Stimulated activated CD4-positive, alpha-beta T cell treated with anti-CD3 and anti-CD28 coated beads, Interleukin-12 subunit alpha, Interleukin-12 subunit beta, amount 100 ng/mL, for 24 hours (primary cell): ENCODE measurements at places on chromosomes 5 and 9.

- DNase-seq: no peak
These were observed 11.0 kb downstream of the SPINK14 start for GRCh38 chr5:148179234-148179824.

DNA sequence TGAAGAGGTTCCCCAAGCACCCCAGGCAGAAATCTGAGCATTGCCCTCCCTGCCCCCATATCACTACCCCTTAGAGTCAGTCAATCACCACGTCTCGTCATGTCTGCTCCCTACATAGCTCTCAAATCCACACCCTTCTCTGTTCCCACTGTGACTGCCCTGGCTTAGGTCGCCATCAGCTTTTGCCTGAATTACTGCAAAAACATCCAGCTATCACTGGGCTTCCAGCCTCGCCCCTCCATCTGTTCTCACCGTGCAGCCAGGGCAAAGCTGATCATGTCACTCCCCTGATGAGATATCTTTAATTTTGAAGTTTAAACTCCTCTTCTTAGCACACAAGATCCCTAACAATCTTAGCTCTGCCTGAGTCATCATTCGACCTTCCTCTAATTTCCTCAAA lies 89.6 kb upstream of the TBC1D2 start:
- no peak for DNase-seq

DNA sequence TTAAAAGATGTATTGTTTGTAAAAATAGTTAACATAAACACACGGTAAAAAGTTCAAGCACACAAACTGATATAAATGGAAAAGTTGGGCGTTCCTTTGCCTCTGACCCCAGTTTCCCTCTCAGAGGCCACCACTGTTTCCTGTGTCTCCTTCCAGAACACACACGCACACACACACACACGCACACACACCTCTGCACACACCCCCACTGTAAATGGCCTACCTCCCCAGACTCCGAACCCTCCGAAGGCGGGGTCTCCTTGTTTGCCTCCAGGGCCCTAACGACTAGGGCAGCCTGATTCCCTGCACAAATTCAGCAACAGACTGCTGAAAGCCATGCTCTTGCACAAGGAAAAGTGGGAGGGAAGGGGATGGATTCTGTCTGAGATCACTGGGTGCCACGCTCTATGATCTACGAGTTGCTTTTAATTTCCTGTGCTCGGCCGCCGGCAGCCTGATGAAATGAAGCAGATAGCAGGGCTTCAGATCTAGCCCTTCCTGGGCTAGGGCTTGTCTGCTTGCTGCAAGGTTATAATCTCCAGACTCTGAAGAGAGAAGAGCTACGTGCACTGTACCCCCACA lies 184.0 kb upstream of the IL12B start:
- no peak for DNase-seq

GRCh38 chr5:21802100-21802499 lies 1051.0 kb downstream of the CDH12 start:
- DNase-seq: no peak

GRCh38 chr9:37340961-37341360 lies 81.5 kb upstream of the GRHPR start:
- no peak for DNase-seq

GRCh38 chr9:84875193-84875592 lies 205.7 kb downstream of the NTRK2 start:
- DNase-seq: no peak

DNA sequence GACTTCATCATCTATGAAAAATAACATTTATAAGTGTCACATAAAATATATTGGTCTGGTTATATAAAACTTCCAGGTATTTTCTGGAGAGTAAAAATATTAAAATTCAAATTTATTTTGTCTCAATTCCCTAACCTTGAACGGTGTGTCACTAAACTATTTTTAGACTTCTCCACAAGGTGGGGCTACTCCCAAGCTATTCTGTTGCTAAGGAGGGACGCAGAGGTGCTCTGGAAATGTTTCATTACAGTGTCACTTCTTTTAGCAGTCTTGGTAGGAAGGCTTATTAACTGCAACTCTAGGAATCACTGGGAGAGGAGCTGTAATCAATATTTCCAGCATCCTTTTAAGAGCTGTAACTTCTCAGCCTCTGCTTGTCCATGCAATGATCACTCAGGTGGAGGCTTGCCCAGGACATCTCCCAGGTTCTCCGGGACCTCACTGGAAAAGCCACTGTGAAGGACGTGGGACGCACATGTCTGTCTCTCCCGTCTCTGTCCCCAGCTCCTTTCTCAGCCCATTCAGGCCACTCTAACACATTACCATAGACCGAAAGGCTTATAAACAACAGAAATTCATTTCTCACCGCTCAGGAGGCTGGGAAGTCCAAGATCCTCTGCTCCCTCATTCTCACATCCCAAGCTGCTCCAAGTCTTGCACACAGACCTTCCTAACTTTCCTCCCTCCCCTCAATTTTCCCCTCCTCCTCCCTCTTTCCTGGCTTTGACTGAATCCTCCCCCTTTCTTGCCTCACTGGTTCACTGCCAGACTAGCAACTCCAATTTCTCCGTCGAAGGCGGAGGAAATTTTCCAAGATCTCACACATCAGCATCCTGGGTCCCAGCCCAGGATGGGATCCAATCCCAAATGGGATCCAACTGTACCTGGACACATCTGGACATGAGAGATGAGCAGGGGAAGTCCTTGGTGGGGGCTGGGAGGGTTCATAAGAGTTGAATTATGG lies 32.7 kb upstream of the DNAH5 start:
- DNase-seq: no peak

- DNase-seq: no peak
These were observed 496.8 kb downstream of the MAT2B start for GRCh38 chr5:164002214-164002613.

GRCh38 chr9:108903420-108904103 lies 30.4 kb downstream of the ELP1 start:
- DNase-seq: no peak

DNA sequence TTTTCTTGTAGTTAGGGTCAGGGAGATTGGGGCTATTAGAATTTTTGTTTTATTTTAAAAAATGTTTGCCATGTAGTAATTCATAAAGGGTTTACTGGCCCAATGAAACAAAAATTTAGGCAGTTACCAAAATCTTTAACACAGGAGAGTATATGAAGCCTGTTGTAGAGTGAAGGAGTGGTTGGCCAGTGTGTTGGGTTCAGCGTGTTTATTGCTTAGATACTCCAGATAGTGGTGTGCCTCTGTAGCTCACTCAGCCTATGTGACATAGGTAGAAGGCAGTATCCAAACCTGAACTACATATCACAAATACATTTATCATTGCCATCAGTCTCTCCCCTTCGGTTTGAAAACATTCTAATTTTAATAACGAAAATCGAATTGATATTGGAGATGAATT lies 1.2 kb downstream of the TEK start:
- DNase-seq: no peak
